ENCODE measurements at places on chromosomes 5 and 9.

DNA sequence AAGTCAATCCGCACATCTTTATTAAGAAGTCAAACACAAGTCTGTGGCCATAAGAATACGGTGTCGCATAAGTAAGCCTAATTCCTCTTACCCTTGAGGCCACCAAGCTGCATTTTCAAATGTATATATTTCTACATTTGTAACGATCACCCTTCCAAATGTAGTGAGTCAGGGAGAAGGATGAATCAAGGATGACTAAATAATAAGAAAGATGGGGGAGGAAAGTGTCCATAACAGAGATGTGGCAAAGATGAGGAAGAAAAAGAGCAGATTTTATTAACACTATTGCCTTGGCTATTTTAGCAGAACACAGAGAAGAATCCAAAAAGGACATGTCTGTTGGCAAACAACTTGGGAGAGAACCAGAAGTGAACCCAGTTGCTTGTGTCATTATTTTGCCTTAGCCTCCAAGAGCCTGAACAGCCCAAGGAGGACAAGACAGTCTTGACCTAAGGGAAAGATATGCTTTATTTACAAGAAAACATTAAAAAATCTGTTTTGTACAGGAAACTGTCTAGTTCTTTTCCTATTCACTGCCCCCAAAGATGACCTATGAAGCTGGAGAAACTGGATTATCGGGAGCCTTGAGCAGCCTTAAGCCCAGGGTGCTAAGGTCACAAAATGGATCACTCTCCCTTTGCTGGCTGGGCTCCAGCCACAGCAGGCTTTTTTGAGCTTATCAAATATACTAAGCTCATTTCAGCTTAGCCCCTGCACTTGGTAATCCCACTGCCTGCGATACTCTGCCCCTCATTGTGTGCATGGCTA is 101.5 kb downstream of the PLCXD3 start:
- DNase-seq = no peak

DNA sequence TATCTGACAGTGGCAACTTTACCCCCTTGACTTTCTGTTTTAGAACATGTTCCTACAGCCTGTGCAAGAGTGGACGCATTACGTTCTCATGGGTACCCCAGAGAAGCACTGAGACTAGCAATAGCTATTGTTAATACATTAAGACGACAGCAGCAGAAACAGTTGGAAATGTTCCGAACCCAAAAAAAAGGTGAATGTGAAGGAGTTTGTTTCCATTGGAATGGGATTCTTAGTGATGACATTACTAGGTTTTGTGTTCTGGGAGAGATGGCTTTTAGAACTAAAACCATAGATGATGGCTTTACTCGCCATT is 194.1 kb downstream of the ZSWIM6 start:
- DNase-seq = no peak

- peak; percentile 35 for DNase-seq
These were observed 24.0 kb downstream of the CHD1 start for GRCh38 chr5:98904780-98905179.

DNA sequence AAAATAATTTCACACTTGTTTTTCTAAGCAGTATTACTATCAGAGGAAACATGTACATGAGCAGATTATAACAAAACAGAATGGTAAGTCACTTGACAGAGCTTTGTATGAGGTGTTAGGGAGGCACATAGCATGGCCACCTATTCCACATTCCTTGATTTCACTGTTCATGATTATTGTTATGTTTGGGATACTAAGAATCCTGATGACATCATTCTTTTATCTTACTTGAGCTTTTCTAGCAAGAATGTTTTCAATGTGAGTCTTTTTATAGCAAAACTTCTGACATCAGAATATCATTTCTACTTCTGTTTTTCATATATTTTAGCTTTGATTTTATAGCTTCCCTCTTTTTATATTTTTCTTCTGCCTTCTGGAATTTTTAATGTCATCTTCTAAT is 208.2 kb downstream of the DMRTA1 start:
- no peak for DNase-seq

- no peak for DNase-seq
These were observed 1.0 kb upstream of the ERCC6L2 start for GRCh38 chr9:95874303-95874988.

- no peak for DNase-seq
These were observed 6.5 kb upstream of the GLE1 start for GRCh38 chr9:128497824-128498610.

DNA sequence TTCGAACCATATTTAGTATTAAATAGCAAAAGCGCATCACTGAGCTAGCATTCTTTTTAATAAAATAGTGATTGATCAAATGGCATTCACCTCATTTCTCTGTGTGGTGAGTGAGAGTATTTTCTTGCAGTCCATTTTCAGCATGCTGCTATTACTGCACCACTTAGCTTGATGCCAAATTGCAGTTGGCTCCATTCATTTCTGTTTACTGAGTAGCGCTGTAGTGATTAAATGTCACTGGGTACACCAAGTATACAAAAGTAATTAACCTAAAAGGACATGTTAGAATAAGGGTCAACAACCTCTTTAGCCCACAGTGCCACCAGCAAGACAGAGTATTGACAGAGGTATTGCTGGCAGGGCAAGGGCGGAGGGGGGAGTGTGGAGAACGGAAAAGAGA is 122.0 kb downstream of the TLE4 start:
- DNase-seq = no peak

- no peak for DNase-seq
These were observed 34.0 kb downstream of the GAPVD1 start for GRCh38 chr9:125295657-125296056.

- no peak for DNase-seq
These were observed 52.1 kb upstream of the EXOC3 start for GRCh38 chr5:390623-391491.

- no peak for DNase-seq
These were observed 20.5 kb downstream of the NEURL1B start for GRCh38 chr5:172661526-172661925.

DNA sequence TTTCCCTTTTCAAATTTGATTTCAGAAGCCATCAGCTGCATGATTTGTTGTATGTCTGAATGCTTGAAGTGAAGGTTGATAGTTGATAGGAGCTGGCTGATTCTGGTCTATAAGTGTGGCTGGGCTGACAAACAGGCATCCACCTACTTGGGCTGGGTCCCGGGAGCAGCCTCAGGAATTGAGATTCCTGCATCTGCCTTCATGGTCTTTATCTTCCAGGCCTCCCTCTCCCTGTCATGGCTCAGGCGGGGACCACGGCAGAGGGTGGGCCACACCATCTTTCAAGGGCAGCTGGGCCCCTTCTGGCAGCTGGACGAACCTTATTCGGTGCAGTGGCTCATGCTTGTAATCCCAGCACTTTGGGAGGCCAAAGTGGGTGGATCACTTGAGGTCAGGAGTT is 55.9 kb downstream of the ROPN1L start:
- DNase-seq = no peak

GRCh38 chr9:17900606-17901005 is 321.7 kb downstream of the SH3GL2 start:
- no peak for DNase-seq

- no peak for DNase-seq
These were observed 18.4 kb downstream of the AGXT2 start for GRCh38 chr5:35029333-35029732.

- DNase-seq = no peak
These were observed 72.3 kb downstream of the WNK2 start for GRCh38 chr9:93255994-93256877.

DNA sequence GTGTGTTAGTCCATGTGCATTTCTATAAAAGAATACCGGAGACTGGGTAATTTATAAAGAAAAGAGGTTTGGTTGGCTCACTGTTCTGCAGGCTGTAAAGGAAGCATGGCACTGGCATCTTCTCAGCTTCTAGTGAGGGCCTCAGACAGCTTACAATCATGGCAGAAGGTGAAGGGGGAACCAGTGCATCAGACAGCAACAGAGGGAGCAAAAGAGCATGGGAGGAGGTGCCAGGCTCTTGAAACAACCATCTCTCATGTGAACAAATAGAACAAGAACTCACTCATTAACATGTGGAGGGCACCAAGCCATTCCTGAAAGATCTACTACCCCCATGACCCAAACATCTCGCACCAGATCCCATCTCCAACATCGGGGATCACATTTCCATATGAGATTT is 89.2 kb upstream of the IL33 start:
- DNase-seq = no peak

DNA sequence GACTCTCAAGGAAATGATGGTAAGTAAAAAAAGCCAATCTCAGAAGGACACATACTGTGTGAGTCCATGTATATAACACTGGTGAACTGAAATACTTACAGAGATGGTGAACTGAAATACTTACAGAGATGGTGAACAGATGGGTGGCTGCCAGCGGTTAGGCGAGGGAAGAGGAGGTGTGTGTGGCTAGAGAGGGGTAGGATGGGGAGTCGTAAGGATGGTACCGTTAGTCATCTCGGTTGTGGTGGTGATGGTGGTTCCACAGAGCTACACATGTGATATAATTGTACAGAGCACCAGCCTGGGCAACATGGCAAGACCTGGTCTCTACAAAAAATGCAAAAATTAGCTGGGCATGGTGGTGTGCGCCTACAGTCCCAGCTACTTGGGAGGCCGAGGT is 113.6 kb upstream of the RAPGEF1 start:
- DNase-seq = no peak

GRCh38 chr5:154368041-154368800 is 77.6 kb upstream of the SAP30L start:
- no peak for DNase-seq

- DNase-seq = no peak
These were observed 5.6 kb downstream of the FER start for GRCh38 chr5:108753331-108753730.

DNA sequence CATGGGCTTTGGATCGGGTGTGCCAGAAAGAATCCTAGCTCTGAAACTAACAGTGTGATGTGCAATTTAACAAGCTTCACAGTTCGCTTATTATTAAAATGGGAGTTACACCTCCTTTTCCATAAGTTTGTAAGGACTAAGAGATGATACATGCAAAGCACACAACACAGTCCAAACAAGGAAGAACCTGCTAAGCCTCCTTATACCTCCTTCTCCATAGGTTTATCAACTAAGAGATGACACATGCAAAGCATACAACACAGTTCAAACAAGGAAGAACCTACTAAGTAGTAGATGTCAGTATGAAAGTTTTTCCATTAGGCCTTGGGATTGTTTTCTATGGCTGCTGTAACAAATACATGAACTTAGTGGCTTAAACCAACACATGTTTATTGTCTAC is 215.9 kb downstream of the DCP2 start:
- DNase-seq = no peak

DNA sequence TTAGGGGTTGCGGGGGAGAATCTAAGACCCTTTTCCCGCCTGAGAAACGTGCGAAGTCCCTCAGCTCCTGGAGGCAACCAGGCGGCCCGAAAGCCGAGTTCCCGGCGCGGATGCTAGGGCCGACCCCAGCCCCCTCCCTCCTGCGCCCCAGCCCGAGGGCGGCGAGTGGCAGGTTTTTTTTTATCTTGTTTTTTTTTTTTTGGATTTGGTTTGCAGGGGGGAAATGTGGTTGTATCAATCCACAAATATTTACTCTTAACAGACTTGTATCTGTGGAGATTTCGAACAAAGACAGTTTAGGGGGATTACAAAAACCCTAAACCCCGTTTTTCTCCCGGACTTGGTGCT is 10.7 kb downstream of the LMX1B start:
- no peak for DNase-seq

- DNase-seq = peak; percentile 10
These were observed 1.3 kb downstream of the DENND1A start for GRCh38 chr9:123928533-123929176.

DNA sequence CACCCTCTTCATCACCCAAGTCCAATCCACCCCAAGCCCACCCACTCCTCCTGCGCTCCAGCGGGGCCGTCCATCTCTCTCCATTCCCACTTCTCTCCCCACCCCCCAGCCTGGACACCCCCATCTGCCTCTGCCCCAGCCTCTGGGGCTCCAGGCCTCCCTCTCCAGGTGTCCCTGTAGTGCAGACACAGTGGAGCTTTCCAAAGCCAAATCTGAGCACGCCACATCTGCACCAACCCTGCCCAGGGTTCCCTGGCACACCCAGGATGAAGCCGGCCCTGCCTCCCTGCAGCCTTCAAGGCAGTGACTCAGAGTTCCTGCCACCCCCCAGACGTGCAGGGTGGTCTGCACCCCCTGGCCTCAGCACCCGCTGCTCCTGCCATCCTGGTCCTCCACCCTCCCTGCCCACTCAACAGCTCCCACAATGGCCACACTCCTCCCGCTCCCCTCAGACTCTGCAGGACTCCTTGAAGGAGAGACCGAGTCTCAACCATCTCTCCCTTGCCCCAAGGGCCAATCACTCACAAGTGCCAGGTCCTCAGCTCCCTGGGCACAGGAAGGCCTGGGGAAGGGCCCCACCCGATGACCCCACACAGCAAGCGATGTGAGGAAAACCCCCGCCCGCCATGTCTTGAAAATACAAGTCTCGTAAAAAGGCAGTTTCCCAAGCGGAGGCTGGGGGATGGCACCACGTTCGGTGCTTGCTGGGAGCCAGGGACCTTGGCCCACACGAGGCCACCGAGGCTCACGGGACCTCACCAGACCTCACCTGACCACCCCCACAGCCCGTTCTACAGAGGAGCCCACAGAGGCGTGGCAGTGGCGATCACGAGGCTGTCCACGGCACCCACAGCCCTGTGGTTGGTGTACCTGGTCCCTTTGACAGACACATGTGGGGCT is 22.2 kb downstream of the VAV2 start:
- DNase-seq = no peak

DNA sequence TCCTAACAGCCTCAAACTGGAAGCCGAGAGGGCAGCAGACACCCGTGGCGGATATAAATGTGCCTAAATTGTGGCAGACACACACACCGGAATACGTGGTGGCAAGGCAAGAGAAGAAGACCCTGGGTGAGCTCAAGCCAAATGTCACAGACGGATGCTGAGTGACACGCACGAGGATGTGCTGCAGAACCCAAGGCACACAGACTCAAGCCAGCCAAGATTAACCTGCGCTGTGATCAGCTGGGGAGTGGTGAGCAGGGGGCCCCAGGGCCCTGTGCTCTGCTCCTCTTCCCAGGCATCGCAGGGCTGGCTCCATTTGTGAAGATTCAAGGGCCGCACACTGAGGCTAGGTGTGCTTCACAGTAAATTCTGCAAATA is 16.4 kb downstream of the SEMA4D start:
- no peak for DNase-seq

DNA sequence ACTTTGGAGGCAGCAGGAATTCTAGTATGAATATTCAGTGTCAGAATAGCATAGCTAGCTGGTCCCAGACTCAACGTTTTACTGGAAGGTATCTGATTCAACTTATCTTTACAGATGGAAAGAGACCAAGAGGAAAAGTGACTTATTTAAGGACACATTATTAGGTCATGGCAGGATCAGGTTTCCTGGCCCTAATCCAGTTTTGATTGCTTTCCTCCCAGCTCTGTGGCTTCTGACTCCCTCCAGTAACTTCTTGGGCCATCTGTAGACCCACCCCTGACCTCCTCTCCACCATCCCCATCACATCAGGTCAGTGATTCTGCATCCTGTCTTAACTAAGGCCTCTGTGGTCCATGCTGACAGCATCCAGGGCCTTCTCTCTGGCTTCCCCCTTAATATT is 38.4 kb downstream of the SH3TC2 start:
- no peak for DNase-seq

GRCh38 chr5:137604348-137605095 is 105.4 kb upstream of the SPOCK1 start:
- DNase-seq = no peak

- DNase-seq = peak; percentile 85
These were observed 27.6 kb upstream of the TCF7 start for GRCh38 chr5:134086943-134087305.
